ENCODE measurements at places on chromosomes 5 and 9.

GRCh38 chr5:169832845-169833244 lies 147.4 kb downstream of the INSYN2B start:
- H3K4me1 ChIP-seq = no peaks in the 10 kb centered on the region
- no peaks in the 10 kb centered on the region for H3K27me3 ChIP-seq
- no peak overlapping the region for H3K4me3 ChIP-seq
- DNase-seq = no peak

GRCh38 chr9:34510497-34511468 lies 12.0 kb downstream of the ENHO start:
- H3K4me3 ChIP-seq = no peak overlapping the region
- H3K36me3 ChIP-seq = no peaks in the 10 kb centered on the region
- no peak overlapping the region for H3K27ac ChIP-seq
- H3K4me1 ChIP-seq = no peaks in the 10 kb centered on the region
- no peak for DNase-seq
- no peaks in the 10 kb centered on the region for H3K27me3 ChIP-seq

DNA sequence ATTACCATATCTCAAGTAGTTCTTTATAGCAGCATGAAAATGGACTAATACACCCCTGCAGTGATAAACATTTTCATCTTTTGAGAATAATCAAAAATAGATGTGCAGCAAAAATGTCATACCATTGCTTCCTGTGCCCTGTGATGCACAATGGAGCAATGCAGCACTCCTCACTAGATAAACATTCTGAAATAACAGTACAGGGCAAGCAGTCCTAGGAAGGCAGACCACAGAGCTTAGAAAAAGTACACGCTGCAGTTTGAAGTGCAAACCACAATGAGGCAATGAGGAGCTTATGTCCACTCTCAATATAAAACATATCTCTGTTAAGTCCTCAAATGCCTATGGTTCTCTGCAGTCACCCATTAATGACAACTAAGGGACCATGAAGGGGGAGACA lies 367.6 kb downstream of the PDE4D start:
- DNase-seq = no peak
- no peak overlapping the region for H3K4me3 ChIP-seq
- no peak overlapping the region for H3K27ac ChIP-seq
- no peaks in the 10 kb centered on the region for H3K27me3 ChIP-seq
- H3K4me1 ChIP-seq = no peaks in the 10 kb centered on the region

DNA sequence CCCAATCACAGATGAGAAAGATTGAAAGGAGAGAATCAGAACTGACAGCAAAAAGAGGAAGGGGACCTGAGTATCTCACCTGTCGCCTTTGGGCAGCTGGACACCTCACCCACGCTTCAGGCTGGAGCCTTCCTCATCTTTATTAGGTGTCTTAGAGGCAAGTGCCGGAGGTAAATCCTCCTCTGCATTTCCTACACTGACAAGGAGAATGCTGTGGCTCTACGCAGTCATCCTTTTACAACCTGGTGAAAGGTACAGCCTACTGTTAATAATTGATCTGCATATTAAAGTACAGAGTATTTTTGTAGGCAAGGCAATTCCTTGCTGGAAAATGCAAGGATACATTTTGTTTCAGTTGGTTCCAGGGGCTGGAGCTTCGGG lies 34.8 kb downstream of the PRLR start:
- H3K4me3 ChIP-seq = no peak overlapping the region
- no peak for DNase-seq
- no peak overlapping the region for H3K27ac ChIP-seq
- no peaks in the 10 kb centered on the region for H3K4me1 ChIP-seq
- H3K27me3 ChIP-seq = peaks cover 3% of the 10 kb centered on the region
- no peaks in the 10 kb centered on the region for H3K36me3 ChIP-seq

DNA sequence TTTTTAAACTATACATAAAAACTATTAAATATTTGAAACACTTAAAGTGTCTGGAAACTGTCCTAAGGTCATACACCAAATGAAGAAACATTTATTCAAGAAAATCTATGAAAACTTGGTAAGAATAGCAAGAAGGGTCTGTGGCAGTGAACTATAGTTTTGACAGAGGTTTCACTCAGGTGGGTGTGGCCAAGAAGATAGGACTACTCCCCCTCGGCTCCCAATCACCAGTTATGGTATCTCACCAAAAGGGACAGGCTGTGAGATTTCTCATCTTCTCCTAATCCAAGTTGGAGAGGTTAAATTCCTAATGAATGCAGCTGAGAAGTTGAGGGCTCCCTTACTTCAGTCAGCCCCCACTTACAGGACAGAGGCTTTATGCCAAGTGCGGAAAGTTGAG lies 2.9 kb downstream of the ARSK start:
- H3K4me3 ChIP-seq = no peak overlapping the region
- no peaks in the 10 kb centered on the region for H3K36me3 ChIP-seq
- H3K27me3 ChIP-seq = no peaks in the 10 kb centered on the region
- no peak for DNase-seq
- no peak overlapping the region for H3K27ac ChIP-seq
- peaks cover 3% of the 10 kb centered on the region for H3K4me1 ChIP-seq

GRCh38 chr9:23822261-23823169 lies 3.5 kb downstream of the ELAVL2 start:
- H3K27me3 ChIP-seq = peaks cover 48% of the 10 kb centered on the region
- no peak overlapping the region for H3K4me3 ChIP-seq
- H3K4me1 ChIP-seq = no peaks in the 10 kb centered on the region
- DNase-seq = no peak
- H3K36me3 ChIP-seq = no peaks in the 10 kb centered on the region
- no peak overlapping the region for H3K27ac ChIP-seq

- peaks cover 81% of the 10 kb centered on the region for H3K36me3 ChIP-seq
- no peak overlapping the region for H3K27ac ChIP-seq
- no peak overlapping the region for H3K4me3 ChIP-seq
Observed at GRCh38 chr5:178213003-178213461, 8.7 kb downstream of the HNRNPAB start.

GRCh38 chr5:151612689-151613427 lies 21.7 kb upstream of the FAT2 start:
- H3K36me3 ChIP-seq = no peaks in the 10 kb centered on the region
- peak; percentile 62 for DNase-seq
- peaks cover 32% of the 10 kb centered on the region for H3K4me1 ChIP-seq
- H3K27ac ChIP-seq = peak overlapping the region; percentile 74
- H3K27me3 ChIP-seq = no peaks in the 10 kb centered on the region

DNA sequence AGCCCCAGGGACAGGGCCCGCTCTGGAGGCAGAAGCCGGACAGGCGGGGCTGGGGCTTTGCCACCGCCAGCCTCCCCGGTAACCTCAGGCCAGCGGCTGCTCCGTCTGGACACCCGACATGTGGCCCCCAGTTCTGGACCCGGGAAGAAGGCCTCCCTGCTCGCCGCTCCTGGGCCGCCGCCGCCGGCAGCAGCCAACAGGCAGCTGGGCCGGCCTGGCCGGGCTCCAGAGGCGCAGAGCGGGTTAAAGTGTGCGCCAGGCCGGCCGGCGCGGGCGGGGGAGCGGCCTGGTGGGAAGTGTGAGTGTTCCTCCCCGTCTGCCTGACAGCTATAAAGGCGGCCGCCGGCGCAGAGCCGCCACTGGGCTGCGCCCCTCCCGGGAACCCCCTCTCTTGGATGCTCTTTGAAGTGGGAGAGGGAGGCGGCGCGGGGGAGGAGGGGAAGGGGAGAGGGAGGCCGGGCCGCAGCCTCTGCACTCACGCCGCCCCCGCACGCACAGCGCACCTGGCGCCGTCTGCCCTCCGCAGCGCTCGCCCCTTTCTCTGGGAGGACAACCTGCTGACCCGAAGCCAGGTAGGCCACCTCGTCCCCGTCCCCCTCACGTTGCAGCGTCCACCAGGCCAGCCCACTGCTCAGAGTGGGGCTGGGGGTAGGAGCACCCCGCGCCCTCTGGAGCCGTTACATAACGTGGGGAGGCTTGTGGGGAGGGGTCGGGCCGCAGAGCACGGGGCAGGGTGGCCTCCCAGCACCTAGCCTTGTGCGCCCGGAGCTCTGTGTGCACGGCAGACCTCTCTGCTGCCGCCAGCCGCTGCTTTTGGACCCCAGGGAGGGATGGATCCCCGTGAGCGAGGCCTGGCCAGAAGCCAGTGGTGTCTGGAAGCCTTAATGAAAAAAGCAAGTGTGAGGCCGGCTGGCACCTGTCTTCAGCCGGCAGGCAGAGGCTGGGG lies at the start of gene ADAMTSL2:
Gene ADAMTSL2 (plus strand): TSS at position 359 of the 946 bp plus-strand sequence. CDS start 2,009 bp downstream, outside the sequence.
- peaks cover 7% of the 10 kb centered on the region for H3K27me3 ChIP-seq
- DNase-seq = peak; percentile 59
- H3K4me3 ChIP-seq = peak within 1 kb of the TSS; percentile 16

DNA sequence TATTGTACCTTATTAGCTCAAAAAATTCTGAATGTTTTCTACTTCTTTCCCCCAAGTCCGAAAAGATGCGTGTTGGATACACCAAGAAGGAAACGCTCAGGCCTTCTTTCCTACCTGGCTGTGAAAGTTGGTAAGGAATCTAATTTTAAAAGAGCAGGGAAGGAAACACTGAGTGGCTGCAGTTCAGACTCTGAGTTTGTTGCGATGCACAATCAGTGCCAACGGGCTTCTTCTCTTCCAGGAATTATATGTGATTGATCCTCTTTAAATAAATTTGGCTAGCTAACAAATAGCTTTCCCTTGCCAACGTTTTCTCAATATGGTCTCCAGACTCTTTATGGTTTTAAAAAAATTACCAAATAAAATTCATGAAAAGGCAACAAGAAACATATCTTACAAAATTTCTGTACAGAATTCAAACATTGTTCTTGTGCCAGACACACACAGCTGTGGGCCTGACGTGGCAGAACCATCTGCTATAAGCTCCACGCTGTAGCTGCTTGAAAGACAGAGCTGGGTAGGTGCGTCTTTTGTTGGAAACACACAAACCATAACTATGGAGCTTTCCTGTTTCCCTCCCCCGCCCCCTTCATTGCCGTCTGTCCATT lies 493.1 kb downstream of the ZNF608 start:
- no peaks in the 10 kb centered on the region for H3K4me1 ChIP-seq
- H3K27ac ChIP-seq = no peak overlapping the region
- no peak overlapping the region for H3K4me3 ChIP-seq
- H3K36me3 ChIP-seq = no peaks in the 10 kb centered on the region
- DNase-seq = no peak

- H3K27me3 ChIP-seq = no peaks in the 10 kb centered on the region
- no peak overlapping the region for H3K4me3 ChIP-seq
- no peak overlapping the region for H3K27ac ChIP-seq
- DNase-seq = no peak
- H3K36me3 ChIP-seq = no peaks in the 10 kb centered on the region
Observed at GRCh38 chr5:15124871-15125568, 253.4 kb upstream of the ANKH start.

- H3K4me3 ChIP-seq = no peak overlapping the region
- H3K27me3 ChIP-seq = no peaks in the 10 kb centered on the region
- no peaks in the 10 kb centered on the region for H3K4me1 ChIP-seq
- H3K27ac ChIP-seq = no peak overlapping the region
Observed at GRCh38 chr5:136655468-136655867, 290.1 kb upstream of the TRPC7 start.

GRCh38 chr5:488744-489688 lies 35.2 kb downstream of the SLC9A3 start:
- DNase-seq = no peak
- H3K36me3 ChIP-seq = no peaks in the 10 kb centered on the region
- H3K27ac ChIP-seq = no peak overlapping the region
- no peak overlapping the region for H3K4me3 ChIP-seq
- no peaks in the 10 kb centered on the region for H3K4me1 ChIP-seq

DNA sequence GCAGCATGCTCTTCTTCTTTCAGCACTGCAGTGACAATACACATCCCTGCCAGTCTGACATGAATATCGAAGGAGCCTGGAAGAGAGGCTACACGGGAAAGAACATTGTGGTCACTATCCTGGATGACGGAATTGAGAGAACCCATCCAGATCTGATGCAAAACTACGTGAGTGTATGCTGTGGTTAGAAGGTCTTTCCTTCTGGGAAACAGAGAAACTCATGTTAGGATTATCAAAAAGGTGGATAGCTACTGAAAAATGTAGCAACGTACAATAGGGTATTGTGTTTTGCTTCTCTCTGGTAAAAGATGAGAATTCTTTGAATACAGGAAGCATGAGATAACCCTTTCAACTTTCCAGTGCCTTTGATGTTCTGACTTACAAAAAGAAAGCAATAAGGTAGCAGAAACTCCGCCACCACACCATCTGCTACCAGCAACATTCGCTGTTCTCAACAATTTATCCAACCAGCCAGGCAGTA lies 133.3 kb downstream of the PCSK5 start:
- H3K4me1 ChIP-seq = peaks cover 67% of the 10 kb centered on the region
- H3K36me3 ChIP-seq = peaks cover 6% of the 10 kb centered on the region
- H3K27me3 ChIP-seq = no peaks in the 10 kb centered on the region
- H3K4me3 ChIP-seq = peak overlapping the region; percentile 39
- peak; percentile 56 for DNase-seq
- H3K27ac ChIP-seq = peak overlapping the region; percentile 90

- no peaks in the 10 kb centered on the region for H3K4me1 ChIP-seq
- no peaks in the 10 kb centered on the region for H3K36me3 ChIP-seq
- H3K27ac ChIP-seq = no peak overlapping the region
- no peak overlapping the region for H3K4me3 ChIP-seq
Observed at GRCh38 chr5:124872615-124873014, 126.2 kb upstream of the ZNF608 start.

DNA sequence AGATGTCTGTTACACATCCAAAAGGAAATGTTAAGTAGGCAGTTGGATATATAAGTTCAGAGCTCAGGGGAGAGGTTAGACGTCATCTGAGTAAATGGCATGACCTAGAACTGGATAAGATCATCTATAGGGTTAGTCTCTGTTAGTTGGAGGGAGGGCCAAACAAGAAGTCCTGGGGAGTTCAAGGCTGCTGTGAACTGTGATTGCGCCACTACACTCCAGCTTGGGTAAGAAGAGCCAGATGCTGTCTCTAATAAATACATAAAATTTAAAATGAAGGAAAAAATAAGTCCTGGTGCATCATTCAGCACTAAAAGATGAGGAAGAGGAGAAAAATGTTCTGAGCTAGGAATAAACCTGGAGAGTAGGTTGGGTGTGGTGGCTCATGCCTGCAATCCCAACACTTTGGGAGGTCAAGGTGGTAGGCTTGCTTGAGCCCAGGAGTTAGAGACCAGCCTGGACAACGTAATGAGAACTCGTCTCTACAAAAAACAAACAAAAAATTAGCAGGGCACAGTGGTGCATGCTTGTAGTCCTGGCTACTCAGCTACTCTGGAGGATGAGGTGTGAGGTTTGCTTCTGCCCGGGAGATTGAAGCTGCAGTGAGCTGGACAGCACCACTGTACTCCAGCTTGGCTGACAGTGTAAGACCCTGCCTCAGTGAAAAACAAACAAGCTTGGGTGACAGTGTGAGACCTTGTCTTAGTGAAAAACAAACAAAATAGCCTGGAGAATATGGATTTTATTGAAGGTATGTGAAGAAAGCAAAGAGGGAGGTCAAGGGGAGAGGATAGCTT lies 123.6 kb downstream of the ACTBL2 start:
- H3K4me3 ChIP-seq = no peak overlapping the region
- no peaks in the 10 kb centered on the region for H3K36me3 ChIP-seq
- no peaks in the 10 kb centered on the region for H3K27me3 ChIP-seq
- DNase-seq = no peak

- H3K4me1 ChIP-seq = no peaks in the 10 kb centered on the region
- no peaks in the 10 kb centered on the region for H3K36me3 ChIP-seq
- no peak for DNase-seq
- H3K27ac ChIP-seq = no peak overlapping the region
Observed at GRCh38 chr5:140996060-140996459, 29.8 kb downstream of the PCDHAC2 start.
